NCI-H446 (cell line): ENCODE measurements at places on chromosomes 6 and 20.

DNA sequence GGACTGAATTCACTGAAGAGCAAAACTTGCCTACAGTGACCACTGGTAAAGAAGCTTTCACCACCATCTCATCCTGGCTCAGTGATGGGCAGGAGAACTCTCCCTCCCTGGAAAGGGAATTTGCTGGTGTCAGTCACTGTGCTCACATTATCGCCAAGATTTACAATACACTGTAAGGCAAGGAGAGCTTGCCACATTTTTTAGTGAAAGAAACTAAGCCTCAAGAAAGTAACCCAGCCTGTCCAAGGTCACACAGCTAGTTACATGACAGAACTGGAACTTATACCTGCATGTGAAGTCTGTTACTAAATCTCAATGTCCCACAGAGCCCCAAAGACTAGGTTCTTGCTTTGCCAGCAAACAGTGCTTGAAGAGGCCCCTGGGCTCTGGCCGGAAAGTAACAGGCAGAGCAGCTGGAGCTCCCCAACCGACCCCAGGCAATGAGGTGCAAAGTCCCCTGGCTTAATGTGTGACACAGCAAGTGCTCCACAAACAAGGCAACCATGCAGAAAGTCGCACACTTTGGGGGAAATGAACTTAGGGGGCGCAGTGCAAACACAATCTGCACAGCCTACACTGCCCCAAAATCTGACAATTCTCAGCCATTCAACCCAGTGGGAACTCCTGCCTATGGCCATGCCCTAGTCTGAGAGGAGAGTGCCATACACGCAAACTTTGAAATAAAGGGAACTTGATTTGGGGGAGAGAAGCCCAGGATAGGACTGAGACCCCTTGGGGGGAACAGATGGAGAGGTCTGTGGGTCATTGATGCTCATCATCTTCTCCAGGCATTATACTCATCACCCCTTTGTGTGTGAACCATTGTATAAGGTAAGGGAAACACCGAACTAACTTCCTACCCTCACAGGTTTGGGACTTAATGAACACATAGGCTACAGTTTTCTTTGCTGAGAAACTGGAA is 1.9 kb downstream of the BCL2L1 start:
- no peak for DNase-seq

DNA sequence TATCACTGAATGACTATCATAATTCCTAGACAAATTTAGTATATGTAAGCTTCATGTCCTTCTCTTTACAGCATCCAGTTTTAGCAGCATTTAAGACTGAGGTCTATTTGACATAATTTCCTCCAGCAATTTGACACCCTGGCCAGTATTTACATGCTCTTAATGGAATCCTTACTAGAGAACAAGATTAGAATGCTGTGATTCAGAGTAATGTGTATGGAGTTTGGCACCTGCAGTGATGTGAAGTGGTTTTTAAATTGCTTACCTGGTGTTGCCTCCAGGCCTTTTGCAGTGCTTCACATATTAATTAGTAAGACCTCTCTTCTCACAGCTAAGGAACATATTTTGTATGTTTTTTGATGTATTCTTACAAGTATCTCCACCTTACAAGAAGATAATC is 9.8 kb downstream of the NKX2-4 start:
- DNase-seq, result no peak

GRCh38 chr20:37298190-37298939 is 8.9 kb downstream of the MANBAL start:
- no peak for DNase-seq

DNA sequence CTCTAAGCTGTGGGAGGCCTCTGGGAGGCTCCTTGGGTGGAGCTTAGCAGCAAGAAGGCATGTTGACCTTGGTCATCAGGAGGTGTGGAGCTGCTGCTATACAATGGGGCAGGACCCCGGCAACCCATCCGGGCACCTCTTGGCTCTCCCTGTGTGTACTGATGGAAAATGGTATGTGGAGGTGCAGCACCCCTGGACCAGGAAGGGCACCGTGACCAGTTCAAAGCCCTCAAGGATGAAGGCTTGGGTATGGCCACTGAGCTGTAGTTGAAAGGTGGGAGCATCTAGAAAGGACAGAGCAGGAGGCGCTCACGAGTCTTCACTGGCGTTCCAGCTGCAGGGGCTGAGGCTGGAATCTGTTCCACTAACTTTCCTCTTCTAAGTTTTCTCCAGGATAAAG is 6.7 kb upstream of the IRF4 start:
- DNase-seq, result no peak

- DNase-seq, result no peak
These were observed 177.2 kb upstream of the DTNBP1 start for GRCh38 chr6:15839969-15840541.

GRCh38 chr6:52526634-52527033 is 50.2 kb downstream of the TRAM2 start:
- DNase-seq, result no peak

DNA sequence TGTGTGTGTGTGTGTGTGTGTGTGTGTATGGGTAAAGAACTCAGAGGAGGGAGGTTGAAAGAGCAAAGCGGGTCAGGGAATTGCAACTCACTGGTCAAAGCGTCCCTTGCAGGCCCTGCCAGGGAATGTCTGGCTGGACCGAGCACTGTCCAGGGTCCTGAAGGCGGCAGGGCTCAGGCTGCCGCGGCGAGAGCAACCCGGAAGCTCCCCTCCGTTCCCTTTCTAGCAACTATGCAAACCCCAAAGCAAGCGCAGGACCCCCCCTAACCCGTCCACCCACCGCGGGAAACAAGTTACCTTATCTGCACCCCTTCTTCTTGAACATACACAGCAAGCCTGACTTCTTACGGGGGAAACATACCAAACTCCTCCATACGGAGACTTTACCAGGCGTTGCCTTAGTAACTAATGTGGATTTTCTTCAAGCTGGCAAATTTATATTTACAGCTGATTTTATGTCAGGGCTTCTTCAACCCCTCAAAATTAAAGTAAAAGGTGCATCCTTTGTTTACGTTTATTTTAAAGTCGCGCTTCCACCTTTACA is 538 bp upstream of the GRM1 start:
- DNase-seq, result no peak

DNA sequence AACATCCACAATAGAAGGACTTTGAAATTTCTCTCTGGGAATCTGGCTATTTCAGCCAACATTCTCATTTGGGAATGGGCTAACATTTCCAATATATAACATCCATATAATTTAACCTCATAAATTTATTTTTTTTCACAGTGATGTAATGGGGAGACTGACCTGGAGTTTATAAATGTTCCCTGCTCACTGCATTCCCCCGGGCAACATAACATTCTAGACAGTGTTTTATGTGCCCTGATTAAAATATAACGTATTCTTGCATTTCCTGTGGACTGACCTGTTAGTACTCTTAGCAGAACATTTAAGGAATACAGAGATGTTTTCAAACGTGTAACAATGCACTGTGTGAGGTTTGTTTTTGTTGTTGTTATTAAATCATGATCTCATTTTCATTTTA is 20.9 kb downstream of the TSHZ2 start:
- no peak for DNase-seq

DNA sequence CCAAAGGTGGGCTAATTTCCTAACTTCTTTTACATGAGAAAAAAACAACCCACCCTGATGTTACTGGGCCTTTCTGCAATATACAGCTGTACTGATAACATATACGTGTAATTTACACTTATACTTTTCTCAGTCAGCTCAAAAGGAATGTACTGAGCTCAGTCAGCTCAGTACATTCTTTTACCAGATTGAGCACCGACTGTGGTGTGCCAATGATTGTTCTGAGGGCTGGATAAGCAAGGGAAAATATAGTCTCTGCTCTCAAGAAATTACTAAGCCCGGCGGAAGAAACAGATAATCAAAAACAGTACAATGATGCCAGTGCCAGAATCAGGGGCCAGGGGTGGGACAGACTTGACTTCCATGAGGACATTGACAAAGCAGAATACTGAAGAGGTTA is 10.0 kb upstream of the BLOC1S5 start:
- no peak for DNase-seq

- DNase-seq, result no peak
These were observed 261.5 kb downstream of the TAF4 start for GRCh38 chr20:61803915-61804751.
